ENCODE measurements at places on chromosomes 7 and 10.

DNA sequence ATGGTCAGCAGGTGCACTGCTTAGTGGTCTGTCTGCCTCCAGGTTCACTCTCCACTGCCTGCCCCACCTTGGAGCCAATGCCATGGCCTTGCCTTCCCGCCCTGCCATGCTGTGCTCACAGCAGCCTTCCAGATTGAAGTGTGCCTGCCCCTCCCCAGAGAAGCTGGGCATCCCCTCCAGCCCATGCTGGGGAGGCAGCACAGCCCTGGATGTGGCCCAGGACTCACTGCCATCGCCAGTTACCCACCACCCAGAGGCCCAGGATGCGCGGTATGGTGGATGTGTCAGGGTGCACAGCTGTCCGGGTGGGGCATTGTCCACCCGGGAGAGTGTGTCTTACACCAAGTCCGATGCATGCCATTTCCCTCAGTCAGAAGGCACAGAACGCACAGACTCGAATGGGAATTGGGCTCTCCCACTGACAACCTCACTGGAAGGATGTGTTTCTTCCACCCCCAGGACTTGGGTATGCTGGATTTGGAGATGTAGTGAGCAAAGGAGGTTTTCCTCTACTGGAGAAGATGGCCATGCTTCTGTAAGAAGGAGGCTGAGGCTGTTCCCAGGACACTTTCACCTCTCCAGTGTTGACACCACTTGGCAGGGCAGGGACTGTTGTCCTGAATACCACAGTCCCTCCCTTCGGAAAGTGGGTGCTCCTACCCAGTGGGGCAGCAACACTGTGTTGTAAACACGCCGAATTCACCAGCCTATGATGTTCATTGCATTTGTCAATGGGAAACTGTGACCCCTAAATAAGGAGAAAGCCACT, 122.0 kb downstream of the ADARB2 start:
- DNase-seq, result no peak

DNA sequence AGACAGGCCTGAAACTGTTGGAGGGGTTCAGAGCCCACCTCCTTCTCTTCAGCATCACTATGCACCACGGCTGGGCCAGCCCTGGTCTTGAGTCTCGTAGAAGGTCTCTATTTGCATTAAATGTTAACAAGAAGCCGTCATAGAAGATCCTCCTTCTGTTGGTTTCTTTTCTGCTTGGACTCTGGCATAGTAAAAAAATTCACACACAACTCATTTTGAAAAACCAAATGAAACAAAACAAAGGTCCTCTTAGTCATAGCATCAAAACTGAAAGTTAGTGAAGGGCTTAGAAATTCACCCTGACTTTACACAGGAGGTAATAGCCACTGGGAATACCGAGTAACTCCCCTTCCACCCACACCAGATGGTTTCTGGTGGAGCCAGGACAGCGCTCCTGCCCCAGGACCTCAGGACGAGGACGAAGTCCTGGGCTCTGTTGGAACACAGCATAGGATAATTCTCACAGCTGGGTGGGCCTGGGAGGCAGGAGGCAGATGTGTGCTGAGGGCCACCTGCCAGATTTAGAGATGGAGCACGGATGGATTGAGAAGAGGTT, 248.4 kb upstream of the KLF6 start:
- no peak for DNase-seq

DNA sequence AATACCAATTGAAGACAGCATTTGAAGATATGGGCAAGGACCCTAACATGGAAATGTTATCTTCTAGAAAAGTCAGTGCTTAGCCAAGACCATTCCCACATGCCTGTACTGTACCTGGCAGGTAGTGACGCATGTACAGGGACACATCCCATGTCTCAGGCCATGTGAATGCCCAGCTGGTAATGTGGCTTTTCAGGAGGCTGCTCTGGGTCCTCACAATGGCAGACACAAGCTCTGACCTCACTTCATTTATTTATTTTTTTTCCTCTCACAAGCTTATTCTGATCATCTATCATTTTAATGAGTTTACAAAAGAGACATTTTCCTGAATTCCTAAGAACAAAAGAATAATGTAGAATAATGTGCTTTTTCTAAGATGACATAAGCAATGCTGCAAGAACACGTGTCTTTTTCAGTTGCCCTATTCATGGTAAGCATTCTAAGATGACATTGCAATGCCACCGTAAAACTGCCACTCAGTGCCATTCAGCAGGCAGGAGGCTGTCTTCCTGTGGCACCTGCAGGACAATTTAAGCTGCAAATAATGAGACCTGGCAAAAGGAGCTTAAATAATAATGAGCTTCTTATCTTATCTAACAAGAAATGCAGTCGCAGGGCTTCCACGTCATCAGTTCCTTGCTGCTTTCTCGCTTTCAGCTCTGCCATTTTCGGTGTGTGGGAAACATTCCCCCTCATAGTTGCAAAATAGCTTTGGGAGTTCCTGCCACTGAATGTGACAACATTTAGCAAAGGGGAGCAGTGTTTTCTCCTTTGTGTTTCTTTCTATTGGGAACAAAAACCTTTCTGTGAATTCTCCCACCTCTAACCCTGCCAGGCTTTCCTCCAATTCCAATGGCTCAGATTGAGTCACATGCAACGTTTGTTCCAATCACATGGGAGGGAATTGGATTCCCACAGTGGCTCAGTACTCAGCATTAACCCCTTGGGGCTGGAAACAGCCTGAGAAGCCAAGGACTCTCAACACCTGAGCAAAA, 113.0 kb downstream of the SEC23IP start:
- DNase-seq, result no peak

GRCh38 chr7:99079104-99079503, 64.8 kb downstream of the SMURF1 start:
- no peak for DNase-seq

DNA sequence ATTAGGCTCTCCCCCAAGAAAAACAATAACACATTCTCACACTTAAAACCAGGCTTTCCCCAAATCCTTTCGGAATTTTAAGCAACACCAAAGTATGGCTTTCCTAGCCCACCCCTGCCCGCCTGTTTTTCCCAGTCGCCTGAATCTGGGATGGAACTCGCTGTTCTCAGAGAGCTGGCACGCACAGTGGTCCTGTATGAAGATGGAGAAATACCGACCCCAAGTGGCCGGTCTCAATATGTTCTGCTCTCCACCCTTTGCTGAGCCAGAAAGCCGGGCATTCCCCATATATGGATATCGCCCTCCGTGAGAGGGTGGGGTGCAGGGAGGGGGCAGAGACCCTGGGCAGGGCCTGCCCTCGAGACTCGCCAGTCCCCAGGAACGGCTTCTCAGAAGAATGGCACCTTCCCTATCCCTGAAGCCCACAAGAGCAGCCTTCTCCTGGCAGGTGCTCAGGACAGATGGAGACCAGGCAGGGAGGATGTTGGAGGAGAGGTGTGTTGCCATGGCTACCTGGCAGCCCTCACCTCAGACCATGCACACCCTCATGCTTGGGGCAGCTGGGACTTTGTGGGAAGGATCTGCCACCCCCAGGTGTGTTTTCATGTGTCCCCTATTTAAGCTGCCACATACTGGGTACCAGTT, 3.4 kb downstream of the TACR2 start:
- DNase-seq, result peak; percentile 53

GRCh38 chr10:129710510-129710847, 243.4 kb downstream of the MGMT start:
- no peak for DNase-seq

DNA sequence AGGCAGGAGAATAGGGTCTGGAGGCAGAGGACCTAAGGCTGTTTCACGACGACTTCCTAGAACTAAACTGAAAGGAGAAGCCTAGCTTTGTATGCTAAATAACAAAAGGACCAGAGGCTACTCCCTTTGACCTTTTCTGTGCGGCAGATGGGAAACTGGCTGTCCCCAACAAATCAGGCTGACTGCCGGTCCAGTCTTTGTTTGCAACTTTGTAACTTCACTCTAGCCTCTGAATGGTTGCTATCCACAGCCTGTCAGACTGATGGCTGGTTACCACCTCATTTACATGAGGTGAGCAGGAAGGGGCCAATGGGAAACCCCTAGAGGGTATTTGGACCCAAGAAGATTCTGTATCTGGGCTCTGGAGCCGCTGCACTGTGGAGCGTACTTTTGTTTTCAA, 132.6 kb upstream of the SHH start:
- DNase-seq, result no peak

DNA sequence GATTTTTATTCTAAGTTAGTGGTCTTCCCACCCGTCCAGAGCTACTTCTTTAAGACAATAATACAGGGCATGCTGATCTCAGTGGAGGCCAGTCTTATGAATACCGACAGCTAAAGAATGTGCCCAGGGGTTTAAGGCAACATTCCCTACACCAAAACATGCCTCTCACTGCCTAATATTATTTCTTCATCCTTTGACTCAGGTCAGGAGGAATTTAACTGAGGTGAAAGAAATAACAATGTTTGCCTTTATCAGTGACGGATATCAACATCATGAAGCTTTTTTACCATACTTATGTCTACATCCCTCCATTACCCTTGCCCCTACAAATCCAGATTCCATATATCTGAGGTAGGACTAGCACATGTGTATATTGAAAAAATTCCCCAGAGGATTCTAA, 33.3 kb upstream of the TES start:
- no peak for DNase-seq

DNA sequence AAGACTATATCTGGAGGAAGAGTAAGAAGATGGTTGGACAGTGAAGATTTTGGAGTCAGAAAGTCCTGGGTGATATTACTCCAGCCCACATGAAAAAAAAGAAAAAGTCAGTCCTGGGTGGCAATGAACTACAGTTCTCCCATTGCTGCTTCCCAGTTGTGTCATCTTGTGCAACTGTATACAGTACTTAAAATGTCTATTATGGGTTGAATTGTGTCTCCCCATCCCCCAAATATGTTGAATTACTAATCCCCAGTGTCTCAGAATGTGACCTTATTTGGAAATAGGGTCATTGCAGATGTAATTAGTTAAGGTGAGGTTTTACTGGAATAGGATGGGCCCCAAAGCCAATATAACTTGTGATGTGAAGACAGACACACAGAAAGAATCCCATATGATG, 15.6 kb downstream of the SEC23IP start:
- DNase-seq, result no peak

- no peak for DNase-seq
Observed at GRCh38 chr10:47458466-47459154, 25.3 kb downstream of the ANXA8 start.

GRCh38 chr7:107879400-107880035, 11.5 kb upstream of the DLD start:
- DNase-seq, result no peak

GRCh38 chr10:119346095-119346832, 138.9 kb downstream of the GRK5 start:
- no peak for DNase-seq

GRCh38 chr7:149670288-149670687, 103.1 kb downstream of the ZNF467 start:
- no peak for DNase-seq

DNA sequence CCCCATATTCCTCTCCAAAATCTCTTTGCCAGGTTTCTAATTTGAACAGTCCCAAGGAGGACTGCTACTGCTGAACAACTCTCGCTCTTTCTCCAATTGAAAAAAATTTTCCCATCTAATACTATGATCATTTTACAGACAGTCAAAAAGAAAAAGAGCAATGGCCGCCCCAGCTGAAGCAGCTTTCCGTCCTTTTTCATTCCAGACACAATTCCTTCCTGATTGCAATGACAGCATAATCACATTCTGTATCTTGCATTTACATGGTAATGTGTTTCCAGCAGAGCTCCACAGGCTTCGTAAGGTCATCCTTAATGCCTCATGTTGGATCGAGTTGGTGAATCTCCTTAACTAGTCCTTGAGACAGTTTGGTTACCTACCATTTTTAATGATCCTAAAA, 45.0 kb upstream of the GSDME start:
- no peak for DNase-seq

DNA sequence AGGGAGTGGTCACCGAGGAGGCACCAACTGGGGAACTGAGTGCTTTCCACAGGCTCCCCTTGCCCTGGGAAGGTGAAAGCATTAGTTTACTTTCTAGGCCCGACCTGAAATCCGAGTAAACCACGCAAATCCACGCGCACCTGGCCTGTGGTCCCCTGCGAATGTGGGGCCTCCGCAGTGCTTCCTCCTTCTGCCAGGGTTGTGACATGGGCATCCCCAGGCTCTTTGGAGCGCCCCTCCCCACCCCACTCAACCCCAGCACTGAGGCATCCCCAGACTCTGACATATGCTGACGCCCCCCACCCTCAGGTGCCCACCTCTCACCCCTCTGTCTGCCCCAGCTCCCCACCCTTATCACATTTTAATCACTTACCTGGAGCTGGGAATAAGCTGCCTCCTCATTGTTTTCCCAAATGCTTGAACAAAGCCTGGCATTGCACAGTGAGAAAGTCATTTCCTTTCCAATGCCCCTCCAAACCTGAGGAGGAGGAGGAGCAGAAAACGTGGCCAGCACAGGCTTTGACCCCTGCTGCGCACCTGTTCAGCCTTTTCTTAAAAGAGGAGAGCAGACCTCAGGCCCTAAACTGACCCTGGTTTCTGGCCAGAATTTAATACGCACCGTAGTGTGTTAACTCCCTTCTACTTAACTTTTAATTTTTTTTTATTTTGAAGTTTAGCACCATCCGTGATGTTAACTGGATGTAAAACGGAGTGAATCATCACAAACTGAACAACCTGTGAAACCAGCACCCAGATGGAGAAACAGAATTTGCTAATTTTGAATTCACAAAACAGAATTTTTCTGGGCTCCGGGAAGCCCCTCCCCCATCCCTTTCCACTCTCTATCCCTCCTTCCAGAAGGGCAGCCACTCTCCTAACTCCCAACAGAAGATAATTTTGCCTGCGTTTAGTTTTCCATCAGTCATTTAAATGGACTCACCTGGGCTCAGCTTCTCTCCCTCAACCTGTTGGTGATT, 129.4 kb downstream of the WDR11 start:
- DNase-seq, result no peak

- no peak for DNase-seq
Observed at GRCh38 chr7:139702811-139703486, 74.8 kb downstream of the HIPK2 start.

DNA sequence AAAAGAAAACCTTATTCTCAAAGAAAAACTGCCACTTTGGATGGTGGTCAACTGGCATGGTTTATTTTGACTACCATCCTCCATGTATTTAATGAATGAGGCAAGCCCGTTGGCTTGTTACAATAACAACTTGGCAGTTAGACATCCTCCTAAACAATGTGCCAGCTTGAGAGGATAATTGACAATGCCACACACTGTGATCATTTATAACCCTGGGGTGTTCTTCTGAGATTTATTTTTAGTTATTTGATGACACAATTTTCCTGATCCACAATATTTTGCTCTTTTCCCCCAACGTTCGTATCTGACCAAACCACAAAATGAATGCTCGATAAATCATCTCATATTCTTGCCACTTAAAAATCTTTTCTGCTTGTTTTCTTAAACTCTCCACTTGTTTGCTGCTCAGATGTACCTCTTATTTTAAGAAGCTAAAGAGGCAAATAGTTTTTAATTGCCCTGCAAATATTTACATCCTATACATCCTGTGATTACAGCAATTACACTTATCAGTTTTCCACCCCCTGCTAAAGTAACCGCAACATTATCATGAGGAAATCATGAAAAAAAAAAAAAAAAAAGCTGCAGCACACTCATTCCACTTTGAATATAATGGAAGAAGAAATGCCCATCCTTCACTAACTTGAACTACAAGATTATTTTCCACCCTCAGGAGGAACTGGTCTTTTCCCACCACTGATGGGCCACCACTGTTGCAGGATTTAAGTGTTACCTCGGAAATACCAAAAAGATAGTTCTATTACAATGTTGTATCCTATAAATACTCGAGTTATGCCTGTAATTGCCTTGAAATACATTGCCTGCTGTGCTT, 119.9 kb downstream of the MBL2 start:
- no peak for DNase-seq

GRCh38 chr7:28055161-28055544, 125.4 kb downstream of the JAZF1 start:
- no peak for DNase-seq

- peak; percentile 17 for DNase-seq
Observed at GRCh38 chr7:101494602-101495329, 132.1 kb downstream of the COL26A1 start.
